ENCODE measurements at places on chromosomes 16 and 17. TPM values are rescaled to one million over a fixed set of nuclear protein-coding genes. Genes with fewer than 3 reads are reported as not detected.
A peak's percentile ranks its signal among the peaks of the same experiment; 100 is the strongest.

The MT1X gene
- total RNA-seq = 2.2 TPM

The SOX15 gene
- total RNA-seq = not detected

DNA sequence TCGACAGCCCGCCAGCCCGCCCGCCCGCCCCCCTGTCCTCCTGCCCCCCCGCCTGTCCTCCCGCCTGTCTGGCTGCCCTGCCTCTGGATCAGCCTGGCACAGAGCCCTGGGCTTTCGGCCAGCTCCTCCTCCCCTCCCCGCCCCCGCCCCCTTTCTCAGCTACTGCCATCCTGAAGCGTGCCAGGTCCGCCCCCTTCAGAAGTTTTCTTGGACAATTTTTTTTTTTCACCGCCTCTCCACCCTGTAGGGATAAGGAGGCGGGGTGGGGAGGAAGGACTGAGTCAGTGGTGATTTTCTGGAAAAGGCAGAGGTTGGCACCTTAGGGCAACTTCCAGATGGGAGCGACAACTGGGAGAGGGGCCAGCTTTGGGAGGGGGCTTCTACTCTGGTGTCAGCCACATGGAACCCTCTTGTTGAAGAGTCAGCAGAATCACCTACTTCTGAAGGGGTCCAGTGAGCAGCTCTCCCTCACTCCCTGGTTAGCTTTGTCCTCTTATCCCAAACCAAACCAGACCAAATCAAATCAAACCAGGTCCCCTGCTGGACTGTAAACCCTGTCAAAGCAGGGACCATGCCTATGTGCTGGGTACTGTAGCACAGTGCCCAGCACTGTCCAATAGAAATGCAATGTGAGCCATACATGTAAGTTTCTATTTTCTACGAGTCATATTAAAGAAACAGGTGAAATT is 19.7 kb downstream of the IGF2BP1 start:
- no peak for DNase-seq

- DNase-seq = peak; percentile 71
Measured at GRCh38 chr17:30116661-30117551, at the start of gene NSRP1. TSS of gene NSRP1 (plus strand) at chr17:30116816. CDS start at chr17:30116844, 28 bp downstream.

DNA sequence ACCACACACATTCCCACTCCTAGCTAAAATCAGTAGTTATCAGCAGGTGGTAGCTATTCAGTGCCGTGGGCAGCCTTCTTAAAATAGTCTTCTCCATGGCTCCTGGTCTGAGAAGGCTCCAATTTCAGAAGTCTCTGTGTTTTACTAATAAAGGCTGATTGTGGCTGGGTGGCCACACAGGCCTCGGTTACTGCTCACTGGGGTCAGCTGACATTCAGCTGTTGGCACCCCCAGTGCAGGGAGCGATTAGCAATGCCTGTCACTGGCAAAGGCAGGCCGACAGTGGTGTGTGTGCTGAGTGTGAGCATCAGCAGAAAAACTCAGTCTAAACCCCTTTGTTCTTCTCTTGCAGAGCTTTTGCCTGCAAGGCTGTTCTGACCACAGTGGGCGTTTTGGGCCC is 16.6 kb upstream of the DBNDD1 start:
- DNase-seq = no peak

GRCh38 chr16:30068750-30069610 is 3.4 kb downstream of the ALDOA start:
- no peak for DNase-seq

DNA sequence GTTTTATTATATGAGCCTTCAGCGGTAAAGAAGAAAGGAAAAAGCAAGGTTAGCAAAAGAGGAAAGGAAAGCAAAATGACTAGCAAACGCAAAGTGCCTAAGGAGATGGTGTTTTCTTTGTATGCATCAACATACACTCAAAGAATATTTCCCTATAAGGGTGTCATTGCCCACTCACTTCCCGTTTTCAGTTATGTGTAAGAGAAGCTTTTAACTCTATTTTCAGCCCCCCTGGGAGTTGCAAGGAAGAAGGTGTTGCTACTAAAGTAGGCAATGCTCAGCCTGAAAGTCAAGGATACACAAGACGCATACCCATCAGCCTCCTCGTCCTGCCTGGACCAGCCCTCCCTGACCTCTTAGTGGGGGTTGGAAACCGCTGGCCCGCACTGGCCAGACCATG is 267.7 kb upstream of the ZFHX3 start:
- no peak for DNase-seq

GRCh38 chr17:524406-524950 is 171.9 kb upstream of the RPH3AL start:
- DNase-seq = no peak

DNA sequence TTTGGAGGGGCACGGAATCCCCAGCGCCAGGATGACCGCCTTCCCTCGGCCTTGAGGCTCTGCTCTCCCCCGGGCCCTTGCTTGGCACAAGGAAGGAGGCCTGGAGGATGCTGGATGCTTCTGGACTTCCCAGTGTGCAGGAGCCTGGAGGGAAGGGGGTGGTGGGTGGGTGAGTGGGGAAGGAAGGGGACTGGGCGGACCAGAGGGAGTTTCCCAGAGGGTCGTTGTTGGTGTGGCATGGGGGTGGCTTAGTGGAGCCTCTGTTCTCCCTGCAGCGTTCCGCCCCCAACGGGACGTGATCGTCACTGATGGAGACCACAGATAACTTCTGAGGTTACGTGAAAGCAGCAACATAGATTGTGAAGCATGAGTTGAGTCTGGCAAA is 140.0 kb downstream of the IRF8 start:
- DNase-seq = no peak

DNA sequence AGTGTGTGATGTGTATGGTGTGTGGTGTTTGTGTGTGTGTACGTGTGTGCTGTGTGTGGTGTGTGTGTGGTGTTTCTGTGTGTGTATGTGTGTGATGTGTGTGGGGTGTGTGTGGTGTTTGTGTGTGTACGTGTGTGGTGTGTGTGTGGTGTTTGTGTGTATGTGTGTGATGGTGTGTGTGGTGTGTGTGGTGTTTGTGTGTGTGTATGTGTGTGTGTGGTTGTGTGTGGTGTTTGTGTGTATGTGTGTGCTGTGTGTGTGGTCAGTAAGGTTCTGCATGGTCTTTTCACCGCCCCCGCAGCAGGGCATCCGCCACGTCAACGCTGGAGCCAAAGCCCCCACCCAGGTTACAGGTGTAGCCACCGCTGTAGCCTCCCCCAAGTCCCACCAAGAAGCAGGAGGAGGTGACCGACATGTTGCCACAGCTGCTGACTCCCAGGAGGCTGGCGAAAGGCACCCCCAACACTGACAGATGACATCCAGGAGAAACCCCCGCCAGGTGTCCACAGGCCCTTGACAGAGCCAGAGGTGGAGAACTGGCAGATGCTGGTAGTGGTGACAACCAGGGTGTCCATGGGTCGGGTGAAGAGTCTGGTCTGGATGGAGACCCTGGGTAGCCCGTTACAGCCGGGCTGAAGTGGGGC is 9.3 kb upstream of the KRT17 start:
- DNase-seq = no peak

GRCh38 chr17:16068323-16068722 is 68.7 kb downstream of the TTC19 start:
- DNase-seq = no peak

- no peak for DNase-seq
Measured at GRCh38 chr16:20976576-20976975, 76.0 kb downstream of the LYRM1 start.

Measured in glomerular endothelial cell (primary cell).